ENCODE measurements at places on chromosomes 11 and 22. TPM values are rescaled to one million over a fixed set of nuclear protein-coding genes. Genes with fewer than 3 reads are reported as not detected.

Gene ABCG4
- 0.38 TPM for total RNA-seq

Gene CDC45
- total RNA-seq = 12.5 TPM

Gene POU2AF3
- total RNA-seq = not detected

Gene SPI1
- total RNA-seq = not detected

Gene MISFA
- total RNA-seq = 0.54 TPM

Gene KCNJ5
- total RNA-seq = 0.09 TPM

Gene HBE1
- total RNA-seq = not detected

Gene ANO9
- total RNA-seq = 0.09 TPM

Gene HINFP
- 12.2 TPM for total RNA-seq

Gene MS4A5
- not detected for total RNA-seq

Gene OR4D6
- not detected for total RNA-seq

Gene B3GAT1
- 0.09 TPM for total RNA-seq

Gene A4GALT
- 8.5 TPM for total RNA-seq

Gene OR52H1
- total RNA-seq = 0.19 TPM

Gene MMP12
- 0.28 TPM for total RNA-seq

Gene KRTAP5-1
- not detected for total RNA-seq

Gene APOA5
- total RNA-seq = not detected

Gene NXF1
- total RNA-seq = 16.0 TPM

Gene MTA2
- total RNA-seq = 158 TPM

Gene OR10D3
- total RNA-seq = not detected

Gene LUZP2
- 0.56 TPM for total RNA-seq
